A549 treated with Hydrocortisone at 1 μM for 4 hours (cell line): ENCODE measurements at places on chromosomes 3 and 15. TPM values are rescaled to one million over a fixed set of nuclear protein-coding genes. Genes with fewer than 3 reads are reported as not detected.

PRR20G gene
- 0.91 to 2.4 TPM (median 1.9 TPM) in 5 replicates for total RNA-seq

IL20RB gene
- total RNA-seq, result 0.67 to 1.6 TPM (median 0.97 TPM) in 5 replicates

UMPS gene
- 45.0 to 51.3 TPM (median 46.7 TPM) in 5 replicates for total RNA-seq

ZFYVE19 gene
- total RNA-seq, result 14.8 to 17.6 TPM (median 17.2 TPM) in 5 replicates

XCR1 gene
- not detected in 5 replicates for total RNA-seq

HAUS2 gene
- 17.8 to 22.8 TPM (median 19.3 TPM) in 5 replicates for total RNA-seq

ZPLD1 gene
- 0.06 TPM in 1 of 5 replicates, not detected in the others for total RNA-seq

CD276 gene
- total RNA-seq, result 71.4 to 78.1 TPM (median 76.1 TPM) in 5 replicates

CEP97 gene
- 3.0 to 6.3 TPM (median 5.2 TPM) in 5 replicates for total RNA-seq

PLSCR2 gene
- total RNA-seq, result 0.11 TPM in 1 of 5 replicates, not detected in the others

PRKCD gene
- total RNA-seq, result 39.7 to 48.1 TPM (median 43.5 TPM) in 5 replicates

HTR3E gene
- total RNA-seq, result not detected in 5 replicates

SPTSSB gene
- total RNA-seq, result not detected in 5 replicates

SST gene
- not detected in 5 replicates for total RNA-seq

BFSP2 gene
- total RNA-seq, result not detected in 5 replicates

GASK1A gene
- not detected in 5 replicates for total RNA-seq

ROBO1 gene
- total RNA-seq, result 10.9 to 21.5 TPM (median 13.7 TPM) in 5 replicates

IL17RC gene
- total RNA-seq, result 27.3 to 35.3 TPM (median 31.1 TPM) in 5 replicates

ACOX2 gene
- 6.0 to 9.8 TPM (median 8.0 TPM) in 5 replicates for total RNA-seq

ANKUB1 gene
- not detected in 5 replicates for total RNA-seq

C2CD4A gene
- 0.06 to 0.32 TPM (median 0.12 TPM) in 5 replicates for total RNA-seq

CLSTN2 gene
- total RNA-seq, result 0.02 to 0.09 TPM (median 0.02 TPM) in 5 replicates

CDHR4 gene
- 0.15 to 0.30 TPM (median 0.26 TPM) in 5 replicates for total RNA-seq
